ENCODE measurements at places on chromosomes 12 and 14.
A peak's percentile ranks its signal among the peaks of the same experiment; 100 is the strongest.

DNA sequence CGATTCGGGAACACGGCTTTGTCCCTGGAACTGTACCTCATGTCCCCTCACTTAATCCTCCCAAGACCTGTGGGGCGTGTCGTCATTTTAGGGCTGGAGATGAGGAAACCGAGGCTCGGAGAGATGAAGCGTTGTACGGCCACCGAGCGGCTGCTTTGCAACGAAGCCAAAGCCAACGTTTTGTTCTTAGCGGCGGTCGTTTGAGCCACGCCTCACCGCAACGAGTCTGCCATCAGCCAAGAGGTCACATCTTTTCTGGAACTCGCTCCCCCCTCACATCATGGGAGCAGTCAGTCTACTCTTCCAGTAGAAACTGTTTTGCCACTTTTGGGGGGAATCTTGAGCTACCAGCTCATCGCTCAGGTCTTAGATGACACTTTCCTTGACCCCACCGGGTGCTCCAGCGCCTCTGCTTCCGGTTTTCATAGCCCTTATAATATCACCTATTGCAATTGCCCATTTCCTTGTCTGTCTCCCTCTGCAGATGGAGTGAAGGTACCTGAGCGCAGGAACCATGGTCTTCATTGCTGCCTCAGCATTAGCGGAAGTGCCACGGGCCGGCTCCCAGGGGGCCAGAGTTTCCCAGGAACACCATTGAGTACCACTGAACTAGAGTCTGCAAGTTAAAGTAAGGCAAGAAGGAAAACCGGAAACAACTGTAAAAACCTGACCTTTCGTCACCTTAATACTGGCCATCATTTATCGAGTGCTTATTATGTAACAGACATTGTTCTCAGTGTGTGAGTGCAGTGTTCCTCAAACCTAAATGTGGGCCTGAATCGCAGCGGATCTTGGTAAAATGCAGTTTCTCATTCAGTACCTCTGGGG, 19.6 kb downstream of the NINJ2 start:
- no peak for DNase-seq

- no peak for DNase-seq
Measured at GRCh38 chr12:92739113-92739512, 36.3 kb downstream of the PLEKHG7 start.

DNA sequence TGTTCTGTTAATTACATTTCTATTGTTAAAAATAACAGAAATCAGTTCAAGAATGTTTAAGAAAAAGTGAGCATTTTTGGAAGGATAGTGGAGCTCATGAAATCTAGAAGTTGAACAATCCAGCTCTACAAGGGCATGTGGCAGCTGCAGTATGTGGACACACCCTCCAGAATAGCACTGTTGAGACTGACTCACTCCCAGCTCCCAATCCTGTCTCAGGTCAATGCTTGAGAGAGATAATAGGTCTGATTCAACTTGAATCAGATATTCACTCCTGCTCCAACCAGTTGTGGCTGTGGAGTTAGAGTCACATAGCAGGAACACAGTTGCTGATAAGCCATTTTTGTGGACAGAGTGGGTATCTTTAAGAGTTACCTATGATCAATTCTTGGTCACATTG, 113.0 kb upstream of the NTF3 start:
- DNase-seq = no peak

DNA sequence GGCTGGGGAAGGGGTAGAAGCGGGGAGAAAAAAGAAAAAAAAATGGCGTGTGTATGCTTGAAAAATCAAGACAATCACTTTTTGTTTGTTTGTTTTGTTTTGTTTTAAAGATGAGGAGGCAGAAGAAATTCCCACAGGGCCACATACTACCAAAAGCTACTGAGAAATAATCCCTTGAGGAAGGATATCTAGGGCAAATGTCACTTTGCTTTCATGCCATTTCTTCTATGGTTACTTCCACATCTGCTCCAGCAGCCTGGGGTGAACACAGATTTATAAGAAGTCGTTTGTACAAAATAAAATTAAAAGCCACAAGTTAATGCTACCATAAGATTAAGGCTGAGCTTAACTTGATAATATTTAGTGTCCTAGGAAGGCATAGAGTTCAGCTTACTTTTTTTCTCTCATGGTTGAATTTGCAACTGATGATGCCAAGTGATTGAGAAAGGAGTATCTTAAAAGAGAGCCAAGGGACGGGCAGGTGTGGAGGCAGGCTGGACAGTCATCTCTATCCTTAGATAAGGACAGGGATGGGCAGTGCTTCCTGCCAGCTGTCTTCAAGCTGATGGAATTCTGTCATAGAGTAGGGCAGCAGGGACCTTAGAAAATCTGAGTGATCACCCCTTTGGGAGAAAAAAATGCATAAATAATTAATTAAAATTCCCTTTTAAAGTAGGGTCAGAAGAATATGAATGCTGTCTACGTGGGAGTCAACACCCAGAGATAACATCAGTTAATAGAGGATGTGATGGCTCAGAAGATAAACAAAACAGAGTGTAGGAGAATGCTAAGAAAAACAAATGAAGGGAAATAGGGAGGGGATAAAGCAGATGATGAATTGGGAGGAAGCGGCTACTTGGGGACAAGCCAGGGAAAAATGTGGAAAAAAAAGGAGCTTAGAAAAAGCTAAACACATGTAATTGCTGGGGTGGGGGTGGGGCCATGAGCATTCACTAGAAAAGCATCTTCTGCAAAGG, 57.1 kb downstream of the DYRK2 start:
- no peak for DNase-seq

GRCh38 chr12:67152451-67152850, 116.7 kb upstream of the CAND1 start:
- DNase-seq = no peak

DNA sequence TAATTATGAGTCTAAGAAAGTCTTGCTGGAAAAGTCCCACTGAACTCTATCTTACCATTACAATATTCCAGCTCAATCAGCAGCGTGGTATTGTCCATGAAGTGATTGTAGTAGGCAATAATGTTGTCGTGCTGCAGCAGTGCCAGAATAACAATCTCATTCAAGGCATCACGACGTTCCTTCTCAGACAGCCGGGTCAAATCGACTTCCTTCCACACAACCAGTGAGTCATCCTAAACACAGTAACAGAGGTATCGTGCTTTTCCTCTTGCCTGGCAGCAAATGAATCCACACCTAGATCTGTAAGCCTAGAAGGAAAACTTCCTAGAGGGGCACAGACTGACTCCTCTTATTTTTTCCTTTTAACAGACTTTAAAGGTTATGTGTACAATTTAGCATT, 2.9 kb downstream of the NEK9 start:
- DNase-seq = peak; percentile 59

DNA sequence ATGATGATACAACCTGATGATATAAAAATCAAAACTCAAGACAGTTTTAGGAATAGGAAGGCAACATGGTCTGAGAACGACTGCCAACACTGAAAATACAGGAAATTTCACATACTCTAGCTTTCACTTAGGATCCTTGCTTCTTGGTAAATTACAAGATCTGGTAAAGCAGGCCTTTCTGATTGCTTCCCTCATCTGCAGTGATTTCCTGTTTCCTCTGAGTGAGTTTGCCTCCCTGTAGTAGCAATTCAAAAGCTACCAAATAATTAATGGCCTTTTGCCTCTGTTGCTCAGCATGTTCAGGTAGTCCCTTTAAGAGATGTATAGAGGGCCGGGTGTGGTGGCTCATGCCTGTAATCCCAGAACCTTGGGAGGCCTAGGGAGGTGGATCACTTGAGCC, 2.0 kb upstream of the IRAK3 start:
- no peak for DNase-seq

- no peak for DNase-seq
Measured at GRCh38 chr14:82647088-82647810, 1113.6 kb upstream of the SEL1L start.

DNA sequence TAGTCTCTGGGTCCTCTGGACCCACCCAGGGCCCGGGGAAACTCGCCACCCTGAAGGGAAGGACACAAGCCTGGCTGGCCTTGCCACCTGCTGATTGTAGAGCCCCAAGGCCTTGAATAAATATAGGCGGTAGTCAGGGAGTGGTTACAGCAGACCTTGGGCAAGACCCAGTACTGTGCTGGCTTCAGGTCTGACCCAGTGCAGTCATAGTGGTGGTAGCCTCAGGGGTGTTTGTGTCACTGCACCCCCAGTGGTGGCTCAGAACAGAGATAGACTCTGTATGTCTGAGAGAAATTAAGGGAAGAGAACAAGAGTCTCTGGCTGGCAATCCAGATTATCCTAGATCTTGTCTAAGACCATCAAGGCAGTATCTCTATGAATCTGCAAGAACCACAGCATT, 63.5 kb downstream of the MAPKAPK5 start:
- no peak for DNase-seq

DNA sequence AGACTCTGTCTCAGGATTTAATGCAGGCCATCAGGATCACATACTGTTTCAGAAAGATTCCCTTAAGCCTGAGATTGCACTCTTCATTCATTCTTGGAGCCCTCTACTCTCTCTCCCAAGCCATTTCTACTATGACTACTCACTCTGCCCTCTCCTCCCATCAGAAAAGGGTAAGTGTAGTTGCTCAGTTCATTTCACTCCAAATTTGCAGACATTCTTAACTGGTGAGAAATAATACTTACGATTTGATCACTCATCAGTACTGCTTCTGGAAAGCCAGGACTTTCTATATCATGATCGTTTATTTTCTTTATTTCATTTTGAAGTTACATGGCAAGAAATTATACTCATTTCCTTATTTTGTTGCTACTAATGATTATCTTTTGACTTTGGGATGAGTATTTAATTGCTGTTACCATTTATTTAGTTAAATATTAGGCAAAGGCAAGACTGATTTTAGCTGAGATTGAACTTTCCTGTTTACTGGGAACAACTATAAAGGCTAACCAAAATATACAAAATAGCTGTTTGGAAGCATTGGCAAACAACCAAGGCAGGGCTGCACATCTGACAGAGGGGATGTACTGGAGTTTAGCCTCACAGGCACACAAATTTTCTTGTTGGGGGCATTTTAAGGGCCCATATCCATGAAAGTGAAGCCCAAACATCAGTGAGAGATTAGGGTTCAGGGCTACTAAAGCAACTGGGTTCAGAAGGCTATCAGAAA, 4.1 kb upstream of the RERG start:
- no peak for DNase-seq

DNA sequence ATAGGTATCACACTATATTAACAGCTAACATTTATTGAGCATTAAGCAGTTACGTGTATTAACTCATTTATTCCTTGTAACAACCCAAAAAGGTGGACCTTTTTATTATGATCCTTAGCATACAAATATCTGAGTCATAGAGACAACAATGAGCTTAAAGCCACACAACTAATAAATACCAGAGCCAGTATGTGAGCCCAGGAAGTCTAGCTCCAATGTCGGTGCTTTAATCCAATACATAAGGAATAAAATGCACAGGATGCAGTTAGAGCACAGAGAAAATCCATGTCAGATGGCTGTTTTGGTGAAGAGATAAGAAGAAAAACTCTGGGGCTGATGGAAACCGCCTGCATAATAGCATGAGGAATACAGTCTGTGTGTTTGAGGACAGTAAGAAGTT, 888.6 kb downstream of the TMTC2 start:
- no peak for DNase-seq

DNA sequence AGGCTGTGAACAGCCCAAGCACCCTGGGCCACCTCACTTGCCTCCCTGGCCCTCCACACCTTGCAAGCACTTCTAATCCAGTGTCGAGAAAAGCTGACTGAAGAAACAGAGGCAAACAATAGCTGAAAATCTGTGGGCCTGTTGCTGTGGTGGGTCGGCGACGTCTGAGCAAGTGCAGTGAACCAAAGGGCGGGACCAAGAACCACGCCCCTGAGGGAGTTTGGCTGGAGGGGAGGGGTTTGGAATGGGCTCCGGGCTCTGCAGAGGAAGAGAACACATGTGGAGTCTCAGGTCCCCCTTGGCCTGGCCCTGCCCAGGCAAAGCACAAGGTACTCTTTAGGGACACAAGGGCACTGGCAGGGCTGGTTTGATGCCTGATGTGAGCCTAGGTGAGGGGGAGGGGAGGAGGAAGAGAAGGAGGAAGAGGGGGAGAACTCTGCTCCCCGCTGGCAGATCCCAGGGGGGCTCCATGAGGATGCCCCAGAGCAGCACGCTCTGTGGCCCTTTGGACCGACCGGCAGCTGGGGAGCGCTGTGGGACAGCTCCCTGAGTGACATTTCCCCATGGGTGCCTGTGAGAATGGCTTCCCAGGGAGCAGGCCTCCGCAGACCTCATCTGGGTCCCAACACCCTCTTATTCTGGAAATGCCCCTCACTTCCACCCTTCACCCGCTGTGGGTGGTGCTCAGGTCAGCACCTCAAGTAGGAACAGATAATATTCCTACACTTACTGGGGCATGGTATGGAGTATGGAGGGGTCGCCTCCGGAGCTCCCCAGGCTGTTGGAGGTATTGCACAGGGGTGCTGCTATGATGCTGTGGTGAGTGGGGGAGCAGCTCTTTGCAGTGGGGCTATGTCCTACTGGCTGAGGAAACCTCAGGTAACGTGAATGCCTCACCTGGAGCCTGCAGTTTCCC, 85.5 kb downstream of the CPSF2 start:
- no peak for DNase-seq

DNA sequence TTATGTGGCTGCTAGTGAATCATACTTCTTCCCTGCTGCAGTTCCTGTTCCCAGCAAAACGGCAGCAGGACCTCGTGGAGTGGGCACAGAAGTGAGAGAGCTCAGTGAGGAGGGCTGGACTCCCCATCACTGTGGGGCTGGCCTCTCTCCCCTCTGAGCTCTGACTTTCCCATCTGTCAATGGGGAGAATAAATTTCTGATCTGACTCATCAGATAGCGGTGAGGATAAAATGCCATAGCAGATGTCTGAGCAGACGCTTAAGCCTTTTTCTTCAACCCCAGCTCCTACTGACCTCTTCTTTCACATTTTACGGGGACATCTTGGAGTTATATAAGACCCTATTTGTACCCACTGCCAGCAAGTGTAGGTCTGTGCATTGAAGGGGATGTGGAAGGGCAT, 116.6 kb downstream of the CRACR2A start:
- DNase-seq = no peak

DNA sequence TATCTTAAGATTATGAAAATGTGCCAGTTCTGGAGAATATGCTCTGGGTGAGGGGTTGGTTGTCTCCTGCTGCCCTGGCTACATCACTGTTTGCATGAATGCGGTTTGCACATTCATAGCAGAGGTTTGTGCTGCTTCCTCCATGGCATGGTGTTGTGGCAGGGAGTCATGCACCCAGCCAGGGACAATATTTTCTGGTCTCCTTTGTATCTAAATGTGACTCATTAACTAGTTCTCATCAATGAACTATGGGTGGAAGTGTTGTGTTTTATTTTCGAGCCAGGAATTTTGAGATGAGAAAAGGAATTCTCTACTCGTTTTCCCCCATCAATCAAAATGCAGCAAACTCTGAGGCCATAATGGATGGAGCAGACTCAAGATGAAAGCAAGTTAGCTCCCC, 527.3 kb downstream of the SNAPC1 start:
- no peak for DNase-seq

DNA sequence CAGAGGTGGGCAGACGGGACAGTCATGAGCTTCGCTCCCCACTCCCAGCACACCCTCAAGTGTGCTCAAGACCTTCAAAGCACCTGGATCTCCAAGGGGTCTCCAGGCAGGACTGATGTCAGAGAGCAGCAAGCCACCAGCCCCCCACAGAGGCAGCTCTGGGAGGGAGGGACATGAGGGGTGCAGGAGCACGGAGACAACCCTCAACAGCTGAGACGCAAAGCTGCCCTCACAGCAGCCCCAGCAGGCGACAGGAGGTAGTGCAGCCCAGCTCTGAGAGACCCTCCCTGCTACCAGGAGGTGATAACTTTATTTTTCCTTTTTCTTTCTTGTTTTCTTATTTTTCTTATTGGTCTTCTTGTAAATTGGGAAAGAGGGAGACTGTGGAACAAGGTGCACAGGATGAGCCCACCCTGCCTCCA, 17.9 kb downstream of the SIVA1 start:
- no peak for DNase-seq

- DNase-seq = no peak
Measured at GRCh38 chr14:51023964-51024363, 70.9 kb downstream of the TRIM9 start.
